ENCODE measurements at places on chromosomes 13 and 19.

DNA sequence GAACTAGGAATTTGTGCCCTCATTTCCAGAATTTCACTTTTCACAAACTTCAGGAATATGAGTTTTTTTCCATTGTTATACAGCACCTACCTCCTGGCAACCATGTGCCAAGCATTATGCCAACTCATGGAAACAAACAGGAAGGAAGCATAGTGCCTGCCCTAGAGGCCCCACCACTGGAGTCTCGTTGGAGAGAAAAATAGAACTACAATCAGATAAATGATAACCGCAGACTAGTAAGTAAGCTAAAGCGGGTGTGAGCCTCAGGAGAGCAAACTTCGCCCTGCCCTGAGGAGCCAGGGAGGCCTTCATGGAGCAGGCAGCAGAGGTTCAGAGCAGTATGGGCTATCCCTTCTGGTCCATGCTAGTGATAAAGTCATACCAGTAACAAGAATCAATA lies 75.9 kb downstream of the FRY start:
- peak; percentile 90 for DNase-seq

DNA sequence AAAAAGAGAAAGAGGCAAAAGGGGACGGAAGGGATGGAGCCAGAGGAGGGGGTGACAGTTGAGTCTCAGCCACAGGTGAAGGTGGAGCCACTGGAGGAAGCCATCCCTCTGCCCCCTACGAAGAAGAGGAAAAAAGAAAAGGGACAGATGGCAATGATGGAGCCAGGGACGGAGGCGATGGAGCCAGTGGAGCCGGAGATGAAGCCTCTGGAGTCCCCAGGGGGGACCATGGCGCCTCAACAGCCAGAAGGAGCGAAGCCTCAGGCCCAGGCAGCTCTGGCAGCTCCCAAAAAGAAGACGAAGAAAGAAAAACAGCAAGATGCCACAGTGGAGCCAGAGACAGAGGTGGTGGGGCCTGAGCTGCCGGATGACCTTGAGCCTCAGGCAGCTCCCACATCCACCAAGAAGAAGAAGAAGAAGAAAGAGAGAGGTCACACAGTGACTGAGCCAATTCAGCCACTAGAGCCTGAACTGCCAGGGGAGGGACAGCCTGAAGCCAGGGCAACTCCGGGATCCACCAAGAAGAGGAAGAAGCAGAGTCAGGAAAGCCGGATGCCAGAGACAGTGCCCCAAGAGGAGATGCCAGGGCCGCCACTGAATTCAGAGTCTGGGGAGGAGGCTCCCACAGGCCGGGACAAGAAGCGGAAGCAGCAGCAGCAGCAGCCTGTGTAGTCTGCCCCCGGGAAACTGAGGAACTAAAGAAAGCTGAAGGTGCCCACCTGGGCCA lies 2.5 kb downstream of the POLR1G start:
- no peak for DNase-seq

GRCh38 chr19:294946-295686 lies 3.9 kb upstream of the PLPP2 start:
- no peak for DNase-seq

DNA sequence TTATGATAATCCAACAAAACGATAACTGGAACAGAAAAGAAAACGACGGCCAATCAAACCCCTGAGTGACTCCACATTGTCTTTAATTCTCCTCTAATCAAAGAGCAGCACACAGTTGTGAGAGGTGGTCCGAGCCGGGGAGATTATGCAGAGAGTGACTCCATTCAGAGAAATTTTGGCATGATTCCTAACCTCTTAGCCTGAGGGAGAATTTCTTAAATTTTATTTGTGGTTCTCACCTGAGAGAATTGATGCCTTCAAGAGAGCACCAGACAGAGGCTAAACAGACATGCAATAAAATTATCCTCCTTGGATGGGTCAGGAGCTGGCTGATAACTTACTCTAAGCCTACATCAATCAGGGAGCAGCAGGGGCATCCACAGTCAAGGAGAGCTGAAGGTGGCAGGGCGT lies 310.0 kb upstream of the KLF12 start:
- DNase-seq: no peak

- DNase-seq: no peak
Observed at GRCh38 chr13:114157869-114158495, 21.1 kb upstream of the CFAP97D2 start.

Data from OCI-M1 (cell line).